CMK (cell line): ENCODE measurements at places on chromosomes 3 and 15.

DNA sequence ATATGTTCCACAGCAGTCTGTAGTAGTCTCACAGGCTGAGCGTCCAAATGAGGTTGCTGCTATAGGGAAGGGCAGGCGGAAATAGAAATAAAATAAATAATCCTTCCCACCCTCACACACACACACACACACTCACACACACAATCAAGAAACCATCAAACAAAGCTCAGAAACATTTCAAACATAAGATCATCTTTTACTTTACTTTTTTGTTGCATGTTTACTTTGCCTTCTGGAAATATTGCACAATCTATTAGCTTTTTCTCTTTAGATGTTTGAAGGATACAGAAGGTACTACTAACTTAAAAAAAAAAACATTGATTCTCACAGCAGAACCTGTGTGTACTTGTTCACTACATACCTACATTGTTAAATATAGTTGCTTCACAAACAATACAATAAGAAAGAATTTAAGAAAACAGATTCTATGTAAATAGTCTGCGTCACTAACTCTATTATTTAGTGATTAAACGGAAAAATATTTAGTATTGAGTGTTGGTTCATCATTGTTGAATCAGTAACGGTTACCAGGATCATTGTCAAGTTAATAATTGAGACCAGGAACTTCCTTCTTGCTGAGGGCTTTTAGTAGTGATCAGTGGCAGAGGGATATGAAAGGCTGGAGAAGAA, 20.5 kb downstream of the ALCAM start:
- no peak for DNase-seq

GRCh38 chr3:57087361-57088092, 27.1 kb downstream of the SPATA12 start:
- DNase-seq = no peak

- DNase-seq = no peak
Measured at GRCh38 chr15:83396101-83396500, 51.0 kb upstream of the SH3GL3 start.

GRCh38 chr15:71743861-71744382, 66.4 kb upstream of the NR2E3 start:
- DNase-seq = no peak

- DNase-seq = no peak
Measured at GRCh38 chr15:74378848-74379247, 11.4 kb upstream of the CYP11A1 start.

GRCh38 chr3:107781253-107781652, 258.5 kb downstream of the BBX start:
- no peak for DNase-seq

- DNase-seq = no peak
Measured at GRCh38 chr15:66580643-66581042, 14.8 kb upstream of the LCTL start.

GRCh38 chr3:16520970-16521881, 7.7 kb upstream of the RFTN1 start:
- no peak for DNase-seq

- no peak for DNase-seq
Measured at GRCh38 chr3:129530251-129530791, 1.9 kb downstream of the RHO start.

- DNase-seq = no peak
Measured at GRCh38 chr3:83500422-83500821, 1458.4 kb upstream of the CADM2 start.

DNA sequence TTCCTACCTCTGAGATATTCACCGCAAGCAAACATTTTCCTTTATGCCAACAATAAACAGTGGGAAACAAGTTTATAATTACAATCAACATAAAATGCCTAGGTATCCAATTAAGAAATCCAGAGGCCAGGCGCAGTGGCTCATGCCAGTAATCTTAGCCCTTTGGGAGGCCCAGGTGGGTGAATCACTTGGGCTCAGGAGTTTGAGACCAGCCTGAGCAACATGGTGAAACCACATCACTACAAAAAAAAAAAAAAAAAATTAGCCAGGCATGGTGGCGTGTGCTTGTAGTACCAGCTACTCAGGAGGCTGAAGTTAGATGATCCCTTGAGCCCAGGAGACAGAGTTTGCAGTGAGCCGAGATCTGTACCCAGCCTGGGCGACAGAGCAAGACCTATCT, 17.3 kb downstream of the TBC1D2B start:
- no peak for DNase-seq

- no peak for DNase-seq
Measured at GRCh38 chr3:174862666-174863065, 3.5 kb downstream of the NAALADL2 start.

- no peak for DNase-seq
Measured at GRCh38 chr3:128149650-128150049, 3.6 kb upstream of the EEFSEC start.

- no peak for DNase-seq
Measured at GRCh38 chr3:37620071-37620635, 241.5 kb upstream of the CTDSPL start.

- DNase-seq = no peak
Measured at GRCh38 chr3:109640146-109640652, 302.9 kb upstream of the DPPA4 start.

DNA sequence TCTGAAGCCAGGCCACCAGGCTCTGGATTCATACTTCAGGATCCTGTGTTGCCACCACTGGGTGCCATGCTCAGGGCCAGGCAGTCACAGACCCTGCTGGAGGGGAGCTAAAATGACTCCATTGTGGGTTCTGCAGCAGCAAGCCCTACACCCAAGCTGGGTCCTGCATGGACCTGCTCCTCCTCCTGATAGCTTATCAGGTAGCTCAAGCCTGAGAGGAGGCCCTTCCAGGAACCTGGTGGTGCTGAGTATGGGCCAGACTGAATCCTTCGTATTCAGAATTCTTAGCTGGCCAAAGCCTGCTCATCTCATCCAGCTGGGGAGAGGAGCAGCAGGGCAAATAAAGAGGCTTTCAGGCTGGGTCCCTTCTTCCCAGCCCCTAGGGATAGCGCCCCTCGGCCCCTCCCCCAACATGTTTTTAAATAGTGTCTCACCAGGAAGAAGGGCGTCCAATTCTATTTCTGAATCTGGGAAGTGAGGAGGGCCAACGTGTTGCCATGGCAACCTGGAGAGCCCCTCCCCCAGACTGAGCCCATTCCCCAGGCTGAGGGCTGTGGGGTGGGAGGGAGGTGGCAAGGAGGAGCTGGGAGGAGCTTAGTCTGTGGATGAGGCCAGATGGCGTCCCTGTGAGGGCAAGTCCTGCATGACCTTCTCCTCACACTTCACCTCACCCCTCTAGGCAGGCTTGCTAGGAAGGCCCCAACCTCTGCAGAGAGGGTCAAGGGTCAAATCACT, 11.0 kb upstream of the CAMKV start:
- no peak for DNase-seq

GRCh38 chr15:33194237-33194636, 277 bp downstream of the FMN1 start:
- peak; percentile 15 for DNase-seq

DNA sequence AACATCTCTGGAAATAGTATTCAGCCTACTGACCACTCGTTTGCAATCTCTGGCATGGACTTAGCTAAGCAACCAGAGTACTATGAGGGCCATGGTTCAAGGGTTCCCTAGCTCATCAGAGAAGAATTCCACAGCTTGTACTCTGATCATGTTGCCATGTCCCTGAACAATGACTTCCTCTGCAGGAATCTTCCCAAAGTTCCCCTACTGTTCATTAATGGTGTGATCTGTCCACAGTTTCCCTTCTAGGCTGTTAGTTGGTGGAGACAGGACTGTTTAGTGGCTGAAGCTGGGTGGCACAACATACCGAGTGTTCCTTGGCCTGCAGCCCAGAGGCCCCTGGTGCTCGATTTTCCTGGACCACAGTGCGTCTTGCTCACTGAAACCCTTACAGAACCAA, 44.4 kb upstream of the GALNT15 start:
- no peak for DNase-seq

DNA sequence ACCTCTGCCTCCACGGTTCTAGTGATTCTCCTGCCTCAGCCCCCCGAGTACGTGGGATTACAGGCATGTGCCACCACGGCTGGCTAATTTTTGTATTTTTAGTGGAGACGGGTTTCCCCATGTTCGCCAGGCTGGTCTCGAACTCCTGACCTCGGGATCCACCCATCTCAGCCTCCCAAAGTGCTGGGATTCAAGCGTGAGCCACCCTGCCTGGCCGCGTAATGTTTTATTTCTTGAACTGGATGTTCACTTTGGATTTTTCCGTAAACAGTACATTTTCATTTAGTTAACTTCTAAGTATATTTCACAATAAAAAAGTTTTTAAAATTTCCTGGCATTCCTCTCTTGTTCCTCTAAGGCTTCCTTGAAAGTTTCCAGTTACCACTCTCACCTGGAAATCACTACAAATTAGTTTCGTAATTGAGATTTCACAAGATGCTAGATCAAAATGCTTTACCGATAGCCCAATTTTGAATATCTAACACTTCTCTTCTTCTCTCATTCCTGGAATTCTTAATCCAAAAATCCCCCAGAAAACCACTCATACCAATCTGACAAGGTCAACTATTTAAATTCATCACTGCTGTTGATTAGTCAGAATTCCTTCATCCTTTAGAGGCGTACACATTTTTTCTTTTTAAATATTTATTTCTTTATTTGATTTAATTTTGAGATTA, 44.7 kb upstream of the INO80 start:
- DNase-seq = no peak

DNA sequence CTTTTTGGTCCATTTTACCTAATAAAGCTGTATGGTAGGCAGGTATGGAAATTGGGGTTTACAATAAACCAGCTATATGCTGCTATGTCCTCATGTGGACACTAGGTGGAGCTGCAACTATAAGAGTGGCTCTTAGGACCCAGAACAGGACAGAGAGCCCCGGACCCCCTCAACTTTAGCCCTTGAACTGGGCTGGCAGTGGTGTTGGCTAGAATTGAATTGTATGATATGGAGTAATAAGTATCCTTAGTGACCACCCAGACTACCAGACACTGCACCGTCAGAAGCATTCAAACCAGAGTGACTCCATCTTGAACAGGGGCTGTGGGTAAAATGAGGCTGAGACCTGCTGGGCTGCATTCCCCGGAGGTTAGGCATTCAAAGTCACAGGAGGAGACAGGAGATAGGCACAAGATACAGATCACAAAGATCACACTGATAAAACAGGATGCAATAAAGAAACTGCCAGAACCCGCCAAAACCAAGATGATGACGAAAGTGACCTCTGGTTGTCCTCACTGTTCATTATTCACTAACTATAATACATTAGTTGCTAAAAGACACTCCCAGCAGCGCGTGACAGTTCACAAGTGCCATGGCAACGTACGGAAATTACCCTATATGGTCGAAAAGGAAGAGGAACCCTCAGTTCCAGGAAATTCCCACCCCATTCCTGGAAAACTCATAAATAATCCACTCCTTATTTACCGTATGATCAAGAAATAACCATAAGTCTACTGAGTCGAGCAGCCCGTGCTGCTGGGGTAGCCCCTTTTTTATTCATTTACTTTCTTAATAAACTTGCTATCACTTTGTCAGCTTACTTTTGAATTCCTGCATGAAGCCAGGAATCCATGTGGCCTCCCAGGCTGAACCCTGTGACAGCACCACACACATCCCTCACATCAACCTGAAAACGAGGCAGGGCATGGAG, 68.7 kb upstream of the BLM start:
- peak; percentile 94 for DNase-seq

DNA sequence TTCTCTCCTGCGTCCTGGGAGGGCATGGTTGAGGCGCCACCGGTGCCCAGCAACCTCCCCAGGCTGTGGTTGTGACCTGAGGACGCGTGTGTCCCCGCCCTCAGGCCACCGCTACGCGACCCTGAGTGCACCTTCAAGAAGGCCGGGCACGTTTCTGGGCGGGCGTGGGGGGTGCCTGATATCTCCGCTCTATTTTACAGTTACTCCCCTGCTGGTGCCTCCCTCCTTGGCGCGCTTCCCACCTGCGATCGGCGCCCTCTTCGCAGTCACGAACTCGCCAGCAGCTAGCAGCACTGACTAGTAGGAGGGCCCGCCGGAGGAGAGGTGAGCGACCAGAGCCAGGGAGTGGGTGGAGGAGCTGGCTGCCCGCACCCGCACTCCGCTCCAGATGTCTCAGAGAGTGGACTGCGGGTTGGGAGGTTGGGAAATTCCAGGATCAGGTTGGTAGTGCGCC, 43.2 kb upstream of the POLG start:
- DNase-seq = no peak

DNA sequence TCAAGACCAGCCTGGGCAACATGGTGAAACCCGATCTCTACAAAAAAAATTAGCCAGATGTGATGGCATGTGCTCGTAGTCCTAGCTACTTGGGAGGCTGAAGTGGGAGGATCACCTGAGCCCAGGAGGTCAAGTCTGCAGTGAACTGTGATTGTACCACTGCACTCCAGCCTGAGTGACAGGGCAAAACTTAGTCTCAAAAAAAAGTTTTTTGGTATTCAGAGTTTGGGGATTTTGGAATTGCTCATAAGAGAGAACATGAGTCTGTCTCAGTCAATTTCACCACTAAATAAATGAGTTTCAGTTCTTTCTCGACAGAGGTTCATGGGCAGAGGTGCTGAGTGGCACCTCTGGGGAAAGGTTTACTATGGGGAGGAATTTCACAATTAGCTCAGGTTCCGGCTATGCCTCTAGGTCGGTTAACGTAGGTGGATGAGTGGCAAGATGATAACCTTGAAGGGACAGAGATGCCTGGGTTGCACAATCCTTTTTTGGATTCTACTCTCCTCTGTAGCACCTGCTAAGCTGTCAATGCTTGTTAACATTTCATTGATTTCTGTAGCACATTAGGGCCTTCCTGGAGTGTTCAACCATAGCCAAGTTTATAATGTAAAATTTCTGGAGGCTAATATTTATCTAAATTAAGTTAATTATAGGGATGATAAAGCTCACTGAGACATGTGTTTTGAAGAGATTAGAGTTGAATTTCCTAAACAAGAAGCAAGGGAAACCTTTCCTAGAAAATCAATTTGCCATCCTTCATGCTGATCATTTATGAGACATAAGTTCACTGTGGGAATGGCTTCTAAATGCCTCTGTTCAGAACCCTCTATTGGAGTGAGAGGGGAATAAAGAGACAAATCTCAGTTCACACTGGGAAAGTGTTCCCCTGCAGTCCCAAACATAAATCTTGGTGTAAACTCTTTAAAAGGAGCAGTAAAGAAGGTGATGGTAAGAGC, 37.4 kb upstream of the DCP1A start:
- no peak for DNase-seq

DNA sequence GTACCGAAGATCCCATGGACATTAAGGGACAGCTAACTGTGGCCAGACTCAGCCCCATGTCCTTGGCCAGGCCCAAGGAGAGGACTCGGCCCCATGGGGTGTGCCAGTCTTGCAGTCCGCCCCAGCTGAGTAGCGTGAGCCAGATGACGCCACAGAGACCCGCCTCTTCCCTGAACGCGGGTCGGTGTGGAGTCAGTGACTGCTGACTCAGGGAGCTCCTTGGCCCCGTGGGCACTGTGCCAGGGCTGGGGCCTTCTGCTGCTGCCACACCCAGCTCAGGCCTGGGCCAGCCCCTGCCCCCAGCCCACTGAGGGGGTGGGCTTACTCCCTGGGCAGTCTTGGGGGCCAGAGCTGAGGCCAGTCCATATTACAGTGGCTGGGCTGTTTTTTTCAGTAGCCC, 52.8 kb downstream of the PLXNA1 start:
- no peak for DNase-seq

- DNase-seq = no peak
Measured at GRCh38 chr15:77326366-77326765, 93.5 kb downstream of the PEAK1 start.

GRCh38 chr3:69122403-69122802, at the start of gene LMOD3:
Gene LMOD3, minus strand, starts transcription at chr3:69122595. Its CDS starts 209 bp downstream, at chr3:69122386.
- DNase-seq = no peak
